NCI-H2171 (cell line): ENCODE measurements at places on chromosomes 16 and 17.

- DNase-seq, result no peak
Observed at GRCh38 chr17:44559634-44560554, 2.6 kb downstream of the FZD2 start.

- no peak for DNase-seq
Observed at GRCh38 chr17:18379246-18380146, 1.9 kb downstream of the EVPLL start.

GRCh38 chr17:2948721-2949468 lies 114.5 kb downstream of the OR1D5 start:
- DNase-seq, result no peak

DNA sequence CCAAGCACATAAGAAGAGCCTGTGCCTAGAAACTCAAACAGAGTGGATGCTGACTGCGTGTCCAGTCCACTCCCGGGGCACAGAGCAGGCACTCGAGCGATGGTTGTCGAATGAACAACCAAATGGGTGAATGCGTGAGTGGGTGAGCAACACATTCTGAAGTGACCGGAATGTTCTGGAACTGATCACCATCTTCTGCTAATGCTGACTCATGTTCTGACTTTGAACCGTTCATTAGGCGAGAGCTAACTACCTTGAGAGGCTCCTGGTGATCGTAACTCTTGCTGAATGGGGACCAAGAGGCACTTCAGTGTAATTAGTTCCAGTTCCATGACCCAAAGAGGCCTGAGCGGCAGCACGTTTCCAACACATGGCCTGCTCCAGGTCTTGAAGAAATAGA lies 37.9 kb downstream of the IRF8 start:
- DNase-seq, result no peak

DNA sequence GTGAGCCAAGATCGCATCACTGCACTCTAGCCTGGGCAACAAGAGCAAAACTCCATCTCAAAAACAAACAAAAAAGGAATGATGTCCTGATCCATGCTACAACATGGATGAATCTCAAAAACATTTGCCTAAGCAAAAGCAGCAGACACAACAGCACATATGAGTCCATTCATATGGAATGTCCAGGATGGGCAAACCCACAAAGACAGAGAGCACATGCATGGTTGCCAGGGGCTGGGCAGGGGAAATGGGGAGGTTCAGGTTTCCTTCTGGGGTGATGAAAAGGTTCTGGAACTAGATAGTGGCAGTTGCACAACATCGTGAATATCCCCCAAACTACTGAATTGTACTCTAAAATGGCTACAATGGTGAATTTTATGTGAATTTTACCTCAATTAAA lies 35.3 kb upstream of the RAI1 start:
- no peak for DNase-seq

- DNase-seq, result no peak
Observed at GRCh38 chr16:67100569-67101310, 9.0 kb upstream of the PHAF1 start.

DNA sequence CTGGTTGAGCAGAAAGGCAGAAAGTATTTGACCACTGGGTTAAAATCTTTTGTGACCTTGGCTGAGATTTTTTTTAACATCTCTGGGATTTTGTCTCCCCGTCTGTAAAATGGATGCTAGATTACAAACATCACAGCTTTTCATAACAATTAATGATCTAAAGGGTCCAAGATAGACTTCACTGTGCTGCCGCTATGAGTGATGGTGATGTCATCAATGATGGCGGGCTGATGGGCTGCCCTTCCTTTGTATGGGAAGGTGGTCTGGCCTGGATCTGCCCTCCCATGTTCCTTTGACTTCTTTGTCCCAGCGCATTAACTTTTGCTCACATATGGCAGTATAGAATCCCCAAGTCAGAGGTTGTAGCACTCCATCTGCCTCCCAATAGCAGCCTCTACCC lies 116.7 kb downstream of the IRX5 start:
- DNase-seq, result no peak

DNA sequence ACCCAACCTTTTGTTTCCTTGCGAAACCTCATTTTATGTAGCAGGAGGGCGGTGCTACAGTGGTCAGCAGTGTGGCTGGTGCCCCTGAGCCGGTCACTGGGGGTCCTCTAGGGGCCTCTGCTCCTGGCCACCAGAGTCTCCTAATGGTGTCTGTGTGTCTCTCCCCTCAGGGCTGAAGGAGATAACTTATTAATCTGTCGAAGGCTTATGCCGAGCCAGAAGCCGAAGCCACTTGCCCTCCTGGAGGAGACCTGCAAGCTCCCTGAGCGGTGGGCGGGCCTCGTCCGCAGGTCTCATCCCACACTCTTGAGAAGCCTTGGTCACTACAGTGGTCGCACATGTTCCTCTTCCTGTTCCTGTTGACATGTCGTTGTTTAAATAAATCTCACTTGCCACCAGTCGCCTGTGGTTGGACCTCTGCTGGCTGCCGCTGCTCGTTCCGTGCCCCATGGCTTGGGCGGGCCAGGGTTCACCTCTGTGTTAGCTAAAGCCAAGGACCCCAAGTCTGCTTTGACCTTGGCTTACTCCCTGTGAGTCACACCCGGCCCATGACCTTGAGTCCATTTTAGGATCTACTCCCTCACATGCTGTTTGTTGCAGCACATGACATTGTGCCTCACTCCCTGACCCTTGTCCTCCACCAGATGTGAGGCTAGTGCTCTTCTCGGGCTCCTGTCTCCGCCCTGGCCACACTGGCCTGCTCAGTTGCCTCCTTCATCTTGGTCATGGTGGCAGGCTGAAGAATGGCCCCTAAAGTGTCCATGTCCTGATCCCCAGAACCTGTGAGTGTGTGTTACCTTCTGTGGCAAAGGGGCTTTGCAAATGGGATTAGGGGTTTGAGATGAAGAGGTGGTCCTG lies 38.7 kb upstream of the AQP8 start:
- no peak for DNase-seq

- no peak for DNase-seq
Observed at GRCh38 chr17:55654821-55655220, 67.8 kb downstream of the TMEM100 start.

- no peak for DNase-seq
Observed at GRCh38 chr17:83137523-83137922, 58.1 kb downstream of the METRNL start.

GRCh38 chr16:4785758-4786433 lies 2.2 kb downstream of the SEPTIN12 start:
- DNase-seq, result no peak

GRCh38 chr17:7045492-7046126 lies 1.7 kb upstream of the SLC16A11 start:
- DNase-seq, result peak; percentile 46

- no peak for DNase-seq
Observed at GRCh38 chr17:49964303-49964768, 4.7 kb upstream of the DLX4 start.

DNA sequence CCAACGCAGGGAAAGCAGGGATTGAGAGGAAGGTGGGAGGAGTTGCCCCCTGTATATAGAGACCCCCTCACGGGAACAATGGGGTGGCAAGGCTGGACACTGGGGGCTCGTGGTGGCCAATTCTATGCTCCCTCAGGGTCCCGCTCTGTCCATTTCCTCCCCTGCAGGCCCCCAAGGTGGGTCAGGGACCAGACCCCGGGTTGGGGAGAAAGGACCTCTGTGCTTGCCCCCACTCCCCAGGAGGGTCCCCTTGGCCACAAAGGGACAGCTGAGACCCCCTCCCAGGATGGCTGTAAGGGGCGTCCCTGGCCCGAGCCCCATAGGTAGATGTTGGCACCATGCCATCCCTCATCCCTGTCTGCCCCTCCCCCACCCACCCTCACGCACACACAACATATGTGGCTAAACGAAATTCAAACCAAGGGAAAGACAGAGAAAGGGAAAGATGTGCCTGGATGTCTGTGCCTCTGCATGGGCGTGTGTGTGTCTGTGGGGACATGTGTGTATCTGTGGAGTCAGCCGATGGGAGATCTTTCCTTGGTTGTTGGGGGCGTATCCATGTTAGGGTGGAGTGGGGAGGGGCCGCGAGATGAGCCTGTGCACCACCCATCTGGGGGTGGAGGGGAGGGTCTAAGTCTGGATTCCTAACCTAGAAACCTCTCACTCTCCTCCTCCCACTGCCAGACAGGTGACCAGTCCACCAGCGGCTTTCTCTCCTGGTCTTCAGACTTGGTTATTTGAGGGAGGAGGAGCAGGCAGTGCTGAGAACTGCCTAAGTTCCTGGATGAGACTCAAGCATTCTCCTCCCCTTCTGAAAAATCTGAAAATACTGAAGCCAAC lies 642 bp upstream of the NEUROD2 start:
- peak; percentile 74 for DNase-seq

DNA sequence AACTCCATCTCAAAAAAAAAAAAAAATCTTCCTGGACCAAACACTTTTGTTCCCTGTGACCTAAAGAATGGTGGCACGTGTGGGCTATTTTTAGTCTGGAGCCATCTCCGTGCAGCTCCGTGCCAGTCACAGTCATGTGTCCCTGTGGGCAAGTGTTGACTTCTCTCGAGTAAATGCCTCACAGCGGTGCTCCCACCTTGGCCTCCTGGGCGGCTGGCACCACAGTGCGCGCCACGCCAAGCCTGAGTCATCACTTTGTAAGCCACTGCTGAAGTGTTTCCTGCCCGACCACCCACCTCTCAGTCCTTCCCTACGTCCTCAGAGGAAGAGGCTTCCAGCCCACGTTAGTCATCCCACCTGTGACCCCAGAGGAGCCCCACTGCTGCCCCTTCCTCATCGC lies 10.9 kb upstream of the HEXD start:
- DNase-seq, result no peak

DNA sequence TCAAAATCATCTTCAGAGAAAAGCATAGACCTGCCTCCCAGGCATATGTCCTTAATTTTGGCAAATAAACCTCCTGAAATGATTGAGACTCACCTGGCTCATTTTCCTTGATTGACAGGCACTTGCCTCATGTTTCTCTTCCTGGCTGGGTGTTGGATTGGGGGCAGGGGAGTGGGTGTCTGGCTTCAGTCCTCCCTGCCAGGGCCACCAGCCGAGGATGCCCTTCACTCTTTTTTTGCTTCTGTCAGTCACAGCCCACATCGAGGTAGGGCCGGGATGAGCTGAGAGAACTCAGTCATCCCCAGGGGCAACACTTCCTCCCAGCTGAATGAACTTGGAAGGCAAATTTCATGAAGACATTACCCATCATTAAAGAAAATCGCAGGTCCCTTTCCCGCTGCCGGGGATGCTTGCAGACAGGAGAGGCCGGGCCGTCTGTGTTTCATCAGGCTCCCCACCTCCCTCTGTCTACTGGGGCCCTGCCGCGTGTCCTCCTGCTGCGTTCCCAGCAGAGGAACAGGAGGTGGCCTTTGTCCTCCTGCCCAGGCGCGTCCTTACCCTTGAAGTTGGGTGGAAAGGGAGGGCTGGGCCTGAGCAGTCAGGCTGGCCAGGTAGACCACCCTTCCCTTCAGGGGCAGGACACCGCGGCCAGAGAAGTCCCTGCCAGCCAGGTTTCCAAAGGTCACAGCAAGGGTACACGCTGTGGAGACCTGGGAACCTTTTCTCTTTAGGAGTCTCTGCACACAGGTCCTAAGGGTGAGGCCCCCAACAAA lies 11.2 kb upstream of the DNAH17 start:
- no peak for DNase-seq
